ENCODE measurements at places on chromosomes 4 and X.

DNA sequence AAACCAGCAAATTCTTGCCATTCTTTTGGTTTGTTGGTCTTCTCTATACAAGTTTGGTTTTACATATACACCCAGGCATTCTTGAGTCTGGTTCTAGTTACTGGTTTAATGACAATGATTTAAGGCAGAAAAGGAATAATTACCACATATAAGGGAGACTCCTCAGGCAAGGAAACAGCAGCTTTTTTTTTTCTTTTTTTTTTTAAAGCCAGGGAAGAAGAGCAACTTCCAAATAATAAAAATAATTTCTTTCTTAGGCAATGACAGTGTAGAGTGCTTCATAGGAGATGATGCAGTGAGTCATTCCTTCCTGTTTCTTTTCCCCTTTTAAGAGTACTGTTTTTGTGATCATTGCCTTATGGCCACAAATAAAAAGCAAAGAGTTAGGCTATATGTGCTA, 289.7 kb downstream of the DKK2 start:
- no peak for DNase-seq

GRCh38 chrX:14939644-14940043, 66.4 kb downstream of the MOSPD2 start:
- no peak for DNase-seq

GRCh38 chr4:8394806-8395205, 45.7 kb downstream of the ACOX3 start:
- DNase-seq = no peak

DNA sequence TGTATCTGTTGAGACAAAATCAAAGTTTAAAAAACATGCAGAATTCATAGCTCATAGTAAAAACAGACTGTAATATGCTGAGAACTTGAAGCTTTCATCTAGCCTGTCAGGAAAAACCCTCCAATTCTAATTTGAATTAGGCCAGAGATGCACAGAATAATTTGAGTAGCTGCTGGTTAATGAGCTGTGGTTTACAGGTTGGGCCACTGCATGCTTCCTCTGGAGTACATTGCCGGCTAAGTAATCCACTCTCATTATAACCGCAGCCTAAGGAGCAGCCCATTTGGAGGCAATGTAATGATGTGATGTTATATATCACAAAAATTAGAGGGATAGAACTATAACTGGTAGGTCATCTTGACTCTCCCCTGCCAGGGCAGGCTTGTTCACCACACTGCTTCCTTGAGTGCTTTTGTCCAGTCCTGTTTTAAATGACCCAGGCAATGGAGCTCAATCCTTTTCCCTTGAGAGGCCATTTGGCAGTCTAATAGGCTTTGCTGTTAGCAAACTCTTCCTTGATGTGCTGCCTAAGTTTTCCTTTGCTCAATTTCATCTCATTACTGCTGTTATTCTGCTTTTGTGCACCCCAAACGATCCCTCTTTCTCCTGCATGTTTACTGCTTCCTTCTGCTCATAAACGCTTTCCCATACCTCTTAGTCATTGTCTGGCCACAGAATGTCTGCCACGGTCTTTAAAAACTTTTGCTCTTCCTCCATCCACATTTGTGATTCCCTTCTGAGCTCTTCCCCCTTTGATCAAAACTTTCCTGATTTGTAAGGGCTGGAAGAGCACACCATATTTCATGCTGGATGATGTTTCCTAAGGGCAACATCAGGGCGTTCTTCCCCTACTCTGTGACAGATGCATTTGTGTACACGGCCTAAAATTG, 230.9 kb downstream of the C4orf33 start:
- no peak for DNase-seq

- DNase-seq = no peak
These were observed 167.8 kb downstream of the ZNF330 start for GRCh38 chr4:141388481-141388880.

- no peak for DNase-seq
These were observed 155.3 kb upstream of the HAND2 start for GRCh38 chr4:173685165-173685830.

- no peak for DNase-seq
These were observed 417.3 kb downstream of the SPRY1 start for GRCh38 chr4:123813901-123814300.

All from GM06990 (cell line).